Left lung (tissue), 14 donors: ENCODE measurements at places on chromosomes 7 and 10. TPM values are rescaled to one million over a fixed set of nuclear protein-coding genes. Genes with fewer than 3 reads are reported as not detected.

DNA sequence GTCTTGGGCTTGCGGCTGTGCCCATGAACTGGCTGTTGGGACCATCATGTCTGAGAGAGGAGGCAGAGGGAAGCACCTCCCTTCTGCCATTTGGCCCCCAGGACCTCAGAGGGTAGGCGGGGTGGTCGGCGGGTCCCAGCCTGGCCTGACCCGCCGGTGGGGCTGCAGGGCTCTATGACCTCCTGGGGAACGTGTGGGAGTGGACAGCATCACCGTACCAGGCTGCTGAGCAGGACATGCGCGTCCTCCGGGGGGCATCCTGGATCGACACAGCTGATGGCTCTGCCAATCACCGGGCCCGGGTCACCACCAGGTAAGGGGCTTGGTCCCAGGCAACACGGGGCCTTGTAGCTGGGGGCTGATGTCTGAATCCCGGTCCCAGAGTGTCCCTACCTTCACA lies 14.1 kb downstream of the SUMF2 start:
- DNase-seq = no peak
- no peak overlapping the region for H3K4me3 ChIP-seq
- no peaks in the 10 kb centered on the region for H3K4me1 ChIP-seq
- no peak overlapping the region for H3K27ac ChIP-seq
- no peaks in the 10 kb centered on the region for H3K27me3 ChIP-seq

The CALHM1 gene
- not detected for total RNA-seq

The LLCFC1 gene
- total RNA-seq = not detected

The CYP2C19 gene
- not detected for total RNA-seq

DNA sequence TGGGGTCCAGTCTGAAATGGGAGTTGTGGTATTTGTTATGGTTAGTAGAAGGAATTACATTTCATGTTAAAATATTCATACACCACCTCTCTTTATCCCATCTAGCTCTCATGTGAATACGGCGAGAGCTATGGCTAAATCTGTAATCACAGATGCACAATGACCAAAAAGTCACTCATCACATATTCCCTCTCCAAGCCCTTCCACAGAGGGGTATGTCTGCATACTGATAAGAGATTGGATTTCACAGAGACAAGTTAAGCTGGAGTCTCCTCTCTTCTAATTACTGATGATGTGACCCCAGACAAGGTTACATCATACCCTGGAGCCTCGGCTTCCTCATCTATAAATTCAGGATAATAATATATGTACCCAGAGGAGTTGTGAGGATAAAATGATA lies 237.8 kb upstream of the RHOBTB1 start:
- H3K27ac ChIP-seq = no peak overlapping the region
- no peaks in the 10 kb centered on the region for H3K27me3 ChIP-seq

DNA sequence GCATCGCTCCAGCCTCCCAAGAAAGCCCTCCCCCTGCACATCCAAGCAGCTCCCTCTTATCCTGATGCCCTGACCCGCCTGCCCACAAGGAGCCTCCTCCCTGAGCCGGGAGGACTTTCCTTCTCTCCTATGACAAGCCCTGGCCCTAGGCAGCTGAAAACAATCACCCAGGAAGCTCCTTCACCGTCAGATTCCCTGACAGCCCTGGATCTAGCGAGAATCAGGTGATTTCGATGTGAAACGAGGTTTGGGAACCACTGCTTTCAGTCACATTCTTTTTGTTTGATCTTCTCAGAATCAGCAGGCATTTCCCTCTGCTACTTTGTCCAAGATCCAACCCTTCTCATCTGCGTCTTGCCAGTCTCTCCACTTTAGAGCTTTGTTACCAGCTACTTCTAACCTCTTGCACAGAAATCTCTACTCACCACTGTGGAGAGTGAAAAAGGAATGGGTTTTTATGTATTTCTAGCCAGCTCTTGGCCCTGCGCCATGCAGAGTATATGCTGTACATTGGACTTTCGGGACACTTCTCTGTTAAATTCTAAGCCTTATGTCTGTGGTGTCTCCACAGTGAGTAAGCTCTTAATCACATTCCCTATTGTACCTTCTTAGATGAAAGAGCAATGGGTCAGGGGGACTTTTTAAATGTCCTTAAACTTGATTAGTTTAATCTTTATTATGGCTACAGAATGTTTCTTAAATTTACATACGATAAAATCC lies 253.2 kb upstream of the C7orf33 start:
- H3K36me3 ChIP-seq = no peaks in the 10 kb centered on the region
- H3K4me3 ChIP-seq = no peak overlapping the region
- no peak for DNase-seq
- H3K4me1 ChIP-seq = peaks cover 5% of the 10 kb centered on the region
- no peak overlapping the region for H3K27ac ChIP-seq
- H3K27me3 ChIP-seq = peaks cover 44% of the 10 kb centered on the region

GRCh38 chr7:27160546-27161213 lies 4.2 kb upstream of the HOXA7 start:
- H3K27ac ChIP-seq = peak overlapping the region; percentile 45
- H3K4me3 ChIP-seq = peak overlapping the region; percentile 56
- peak; percentile 87 for DNase-seq
- H3K27me3 ChIP-seq = peaks cover 100% of the 10 kb centered on the region
- H3K4me1 ChIP-seq = peaks cover 9% of the 10 kb centered on the region
- H3K36me3 ChIP-seq = no peaks in the 10 kb centered on the region

The ARHGEF35 gene
- 8.6 TPM for total RNA-seq
